ENCODE measurements at places on chromosomes 5 and 9.

DNA sequence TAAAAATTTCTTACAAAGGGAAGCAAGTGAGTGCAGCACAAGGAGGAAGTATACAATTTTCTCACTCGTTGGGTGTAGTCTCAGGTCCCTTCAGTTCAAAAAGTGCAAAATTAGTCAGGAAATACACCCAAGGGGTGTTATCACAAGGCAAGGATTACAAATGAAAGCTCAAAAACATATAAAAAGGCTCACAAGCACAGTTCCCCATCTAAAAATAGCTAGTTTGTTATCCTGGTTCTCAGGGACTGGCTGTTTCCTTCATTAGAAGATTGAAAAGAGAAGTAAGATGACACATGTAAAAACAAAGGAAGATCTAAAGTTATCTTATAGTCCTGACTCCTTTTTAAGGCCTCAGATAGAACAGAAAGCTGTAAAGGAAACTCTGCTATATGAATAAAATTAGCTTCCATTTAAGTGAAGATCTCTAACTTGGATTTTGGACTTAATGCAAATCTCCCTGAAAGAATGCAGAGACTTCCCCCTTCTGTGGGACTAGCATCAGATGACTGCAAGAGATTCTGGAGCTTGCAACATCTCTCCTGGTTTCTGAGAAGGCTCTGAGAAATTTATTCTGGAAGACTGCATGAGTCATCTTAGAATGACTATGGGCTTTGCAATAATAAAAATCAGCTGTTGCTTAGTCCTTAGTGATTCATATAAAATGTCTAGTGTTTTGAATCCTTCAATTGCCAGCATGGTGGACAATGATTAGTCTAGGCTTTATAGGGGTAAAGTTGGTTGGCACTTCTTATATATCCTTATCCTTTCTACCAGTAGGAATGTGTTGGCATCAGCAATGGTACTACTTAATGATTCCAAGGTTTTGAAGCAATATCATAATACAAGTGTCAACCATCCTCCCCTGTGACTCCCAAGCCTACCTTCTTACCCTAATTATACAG, 25.4 kb downstream of the DAB2 start:
- peak; percentile 96 for DNase-seq

GRCh38 chr9:106976772-106977171, 113.8 kb downstream of the ZNF462 start:
- DNase-seq, result no peak

- DNase-seq, result no peak
Measured at GRCh38 chr5:52007230-52007858, 624.1 kb downstream of the ISL1 start.

GRCh38 chr5:125199968-125200865, 453.8 kb upstream of the ZNF608 start:
- no peak for DNase-seq

DNA sequence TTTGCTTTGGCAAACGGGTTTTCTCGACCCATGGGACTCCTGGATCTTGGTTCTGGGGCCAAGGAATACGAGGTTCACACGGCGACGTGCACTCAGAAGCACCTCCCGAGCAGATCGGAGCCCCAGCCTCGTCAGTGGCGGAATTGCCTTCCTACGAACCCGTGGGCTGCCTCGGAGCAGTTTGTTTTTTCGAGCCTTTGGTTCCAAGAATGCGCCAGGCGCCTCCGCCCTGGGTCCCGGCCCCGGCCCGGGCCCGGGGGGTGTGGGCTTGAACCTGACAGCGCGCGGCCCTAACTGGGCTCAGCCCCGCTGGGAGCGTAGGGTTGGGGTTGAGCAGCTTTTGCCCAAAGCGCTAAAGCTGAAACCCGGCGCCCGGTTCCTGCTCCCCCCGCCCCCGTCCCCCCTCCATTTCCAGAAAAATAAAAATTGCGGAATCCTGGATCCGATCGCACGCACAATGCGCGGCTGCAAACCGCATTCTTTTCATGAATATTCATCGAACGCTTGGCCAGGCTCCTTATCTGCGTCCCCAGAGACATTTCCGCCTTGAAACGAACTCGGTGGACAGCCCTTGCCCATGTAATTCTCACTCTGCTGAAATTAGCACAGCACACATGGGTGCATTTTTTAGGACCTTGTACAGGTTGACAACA, 1.0 kb downstream of the BASP1 start:
- DNase-seq, result peak; percentile 40

GRCh38 chr9:92808726-92809451, 44.3 kb upstream of the BICD2 start:
- DNase-seq, result peak; percentile 34

GRCh38 chr5:132496631-132497487, 6.3 kb upstream of the IRF1 start:
- peak; percentile 42 for DNase-seq

GRCh38 chr9:131656356-131657036, 83.4 kb downstream of the RAPGEF1 start:
- DNase-seq, result no peak

- DNase-seq, result no peak
Measured at GRCh38 chr9:16407617-16408016, 462.9 kb downstream of the BNC2 start.

DNA sequence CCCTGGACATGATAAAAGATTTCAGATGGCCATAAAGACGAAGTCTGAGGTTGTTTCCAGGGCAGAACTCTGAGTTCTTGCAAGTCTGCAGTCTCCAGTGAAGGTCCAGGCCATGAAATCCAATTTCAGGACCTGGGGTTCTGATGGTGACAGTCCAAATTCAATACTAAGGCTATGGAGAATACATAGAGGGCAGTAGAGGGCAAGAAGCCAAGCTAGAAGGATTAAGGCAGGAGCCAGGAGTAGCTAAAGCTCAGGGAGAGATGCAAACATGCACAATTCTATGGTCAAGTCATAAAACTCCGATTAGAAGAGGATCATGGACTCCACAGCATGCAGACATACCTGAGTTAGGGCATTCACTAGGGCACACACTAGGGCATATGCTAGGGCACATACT, 11.4 kb downstream of the SLIT3 start:
- no peak for DNase-seq

DNA sequence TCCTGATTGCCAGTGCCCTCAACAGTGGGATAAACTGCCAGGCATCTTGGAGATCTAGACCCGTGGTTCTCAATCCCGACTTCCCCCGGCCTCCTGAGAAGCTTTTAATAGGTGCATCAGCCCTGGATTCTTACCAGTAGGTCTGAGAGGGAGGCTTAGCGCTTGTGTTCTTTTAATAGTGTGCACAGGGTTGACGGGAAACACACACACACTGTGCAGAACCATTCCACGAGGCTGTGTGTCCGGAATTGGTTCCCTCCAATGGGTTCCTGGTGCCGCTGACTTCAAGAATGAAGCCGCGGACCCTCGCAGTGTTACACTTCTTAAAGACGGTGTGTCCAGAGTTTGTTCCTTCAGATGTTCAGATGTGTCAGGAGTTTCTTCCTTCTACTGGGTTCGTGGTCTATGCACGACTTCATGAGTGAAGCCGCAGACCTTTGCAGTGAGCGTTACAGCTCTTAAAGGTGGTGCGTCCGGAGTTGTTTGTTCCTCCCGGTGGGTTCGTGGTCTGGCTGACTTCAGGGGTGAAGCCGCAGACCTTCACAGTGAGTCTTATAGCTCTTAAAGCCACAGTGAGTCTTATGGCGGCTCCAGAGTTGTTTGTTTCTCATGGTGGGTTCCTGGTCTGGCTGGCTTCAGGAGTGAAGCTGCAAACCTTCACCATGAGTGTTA, 46.6 kb upstream of the PRSS3 start:
- no peak for DNase-seq

GRCh38 chr9:88745276-88746001, 210.5 kb downstream of the NXNL2 start:
- no peak for DNase-seq

- DNase-seq, result no peak
Measured at GRCh38 chr5:154756868-154757813, 2.0 kb downstream of the LARP1 start.

DNA sequence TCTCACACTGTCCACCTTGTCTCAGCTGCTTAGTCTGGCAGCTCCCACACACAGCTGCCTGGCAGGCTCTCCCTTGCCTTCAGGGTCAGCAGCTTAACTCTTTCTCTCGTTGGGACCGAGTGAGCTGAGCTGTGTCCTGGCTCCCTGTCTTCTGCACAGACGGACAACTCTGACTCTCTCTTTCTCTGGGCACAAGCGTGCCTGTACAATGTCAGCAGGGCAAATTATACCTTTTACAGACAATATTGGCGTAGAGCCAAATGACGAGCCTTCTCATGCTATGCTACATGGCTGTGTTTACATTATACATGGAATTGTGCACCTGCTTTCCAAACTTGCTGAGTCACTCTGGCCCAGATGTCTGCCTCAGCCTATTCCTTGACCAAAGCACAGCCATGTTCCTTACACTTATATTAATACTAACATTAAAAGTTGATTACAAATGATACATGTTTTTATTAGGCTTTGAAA, 188.6 kb downstream of the CYLC2 start:
- no peak for DNase-seq
